CD4-positive, alpha-beta T cell treated with Interferon gamma for 1 hour (primary cell): ENCODE measurements at places on chromosomes 13 and 19.

DNA sequence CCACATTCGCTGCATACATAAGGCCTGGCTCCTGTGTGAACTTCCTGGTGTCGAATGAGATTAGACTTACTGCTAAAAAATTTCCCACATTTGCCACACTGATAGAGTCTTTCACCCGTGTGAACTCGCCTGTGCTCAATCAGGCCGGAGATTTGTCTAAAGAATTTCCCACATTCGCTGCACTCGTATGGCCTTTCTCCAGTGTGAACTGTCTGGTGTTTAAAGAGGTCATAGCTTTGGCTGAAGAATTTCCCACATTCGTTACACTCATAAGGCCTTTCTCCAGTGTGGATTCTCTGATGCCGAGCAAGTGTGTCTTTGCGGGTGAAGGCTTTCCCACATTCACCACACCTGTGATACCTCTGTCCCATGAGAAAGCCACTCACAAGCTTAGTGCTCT, 6.5 kb downstream of the ZNF671 start:
- no peak for DNase-seq

GRCh38 chr13:48950501-48950875, 25.2 kb upstream of the FNDC3A start:
- DNase-seq: no peak

DNA sequence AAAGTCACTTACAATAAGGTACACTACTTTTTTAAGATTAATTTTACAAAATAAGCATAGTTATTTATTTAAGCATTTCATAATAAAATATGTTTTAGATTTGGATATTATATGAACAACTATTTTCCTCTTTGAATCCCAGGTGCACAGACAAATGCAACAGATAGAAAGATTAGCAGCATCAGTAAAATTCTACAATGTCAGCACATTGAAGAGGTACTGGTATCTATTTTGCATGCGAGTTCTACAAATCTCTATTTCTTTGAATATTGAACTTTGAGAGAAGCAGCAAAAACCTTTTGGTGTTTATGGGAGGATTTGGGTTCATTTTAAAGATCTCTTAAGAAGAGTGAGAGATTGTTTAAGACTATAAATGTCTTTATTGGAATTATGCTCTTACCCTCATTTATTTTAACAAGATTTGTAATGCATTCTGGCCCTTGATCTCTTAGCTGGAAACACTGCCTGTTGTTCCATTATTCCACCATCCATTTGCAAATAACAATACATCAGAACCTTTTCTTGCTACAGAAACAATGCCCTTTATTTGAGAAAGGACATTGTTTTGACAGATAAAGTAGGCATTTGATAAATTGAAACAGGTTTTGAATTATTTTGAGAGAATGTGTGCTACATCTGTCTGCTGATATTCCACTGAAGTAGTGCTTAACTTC, 558.8 kb upstream of the KLHL1 start:
- no peak for DNase-seq

DNA sequence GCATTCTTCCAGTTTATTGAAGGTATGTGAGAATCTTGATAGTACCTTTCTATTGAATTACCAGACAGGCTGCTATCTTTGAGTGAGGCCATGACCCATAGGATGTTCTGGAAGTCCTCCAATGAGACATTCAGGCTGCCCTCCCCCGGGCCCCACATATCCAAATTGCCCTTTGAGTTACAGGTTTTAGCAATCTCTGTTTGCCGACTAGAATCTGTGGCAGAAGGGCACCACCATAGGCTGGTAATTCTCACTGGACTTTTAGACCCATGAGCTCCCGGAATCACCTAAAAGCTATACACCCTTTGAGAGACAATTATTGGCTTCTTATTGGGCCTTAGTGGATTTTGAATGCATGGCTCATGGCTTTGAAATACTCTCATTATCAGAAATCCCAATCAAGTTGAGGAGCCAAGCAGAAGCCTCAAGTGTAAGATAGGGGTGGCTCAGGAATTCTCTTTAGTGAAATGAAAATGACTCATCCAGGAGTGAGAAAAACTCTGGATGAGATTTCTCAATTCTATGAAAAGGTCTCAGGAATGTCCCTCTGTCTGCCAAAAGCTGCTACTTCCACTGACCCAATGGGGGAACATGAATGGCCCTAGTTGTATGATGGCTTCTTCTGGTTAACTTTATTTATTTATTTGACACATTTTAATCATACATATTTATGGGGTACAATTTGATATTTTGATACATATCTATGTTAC, 172.1 kb upstream of the CSNK1A1L start:
- DNase-seq: no peak

DNA sequence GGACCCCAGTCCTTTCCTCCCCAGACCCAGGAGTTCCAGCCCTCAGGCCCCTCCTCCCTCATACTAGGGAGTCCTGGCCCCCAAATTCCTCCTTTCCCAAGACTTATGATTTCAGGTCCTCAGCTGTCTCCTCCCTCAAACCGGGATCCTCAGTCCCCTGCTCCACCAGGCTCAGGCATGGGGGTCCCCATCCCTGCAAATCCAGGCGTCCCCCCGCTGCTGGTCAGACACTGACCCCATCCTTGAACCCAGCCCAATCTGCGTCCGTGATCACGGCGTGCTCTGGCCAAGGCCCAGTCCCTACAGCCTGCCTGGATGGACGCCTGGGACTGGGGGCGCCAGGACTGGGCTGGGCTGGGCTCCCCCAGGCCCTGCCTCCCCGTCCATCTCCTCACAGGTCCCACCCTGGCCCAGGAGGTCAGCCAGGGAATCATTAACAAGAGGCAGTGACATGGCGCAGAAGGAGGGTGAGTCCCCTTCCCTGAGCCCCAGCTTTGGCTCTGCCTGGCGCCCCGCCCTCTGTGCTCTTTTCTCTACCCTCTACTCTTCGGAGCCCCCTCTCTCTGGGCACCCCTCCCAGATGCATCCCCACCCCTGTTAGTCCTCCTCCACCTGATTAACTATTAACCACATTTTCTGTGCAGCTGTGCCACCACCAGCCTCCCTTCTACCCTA, 672 bp downstream of the HPN start:
- DNase-seq: no peak

- DNase-seq: no peak
These were observed 460.0 kb downstream of the COG6 start for GRCh38 chr13:40115426-40115825.

DNA sequence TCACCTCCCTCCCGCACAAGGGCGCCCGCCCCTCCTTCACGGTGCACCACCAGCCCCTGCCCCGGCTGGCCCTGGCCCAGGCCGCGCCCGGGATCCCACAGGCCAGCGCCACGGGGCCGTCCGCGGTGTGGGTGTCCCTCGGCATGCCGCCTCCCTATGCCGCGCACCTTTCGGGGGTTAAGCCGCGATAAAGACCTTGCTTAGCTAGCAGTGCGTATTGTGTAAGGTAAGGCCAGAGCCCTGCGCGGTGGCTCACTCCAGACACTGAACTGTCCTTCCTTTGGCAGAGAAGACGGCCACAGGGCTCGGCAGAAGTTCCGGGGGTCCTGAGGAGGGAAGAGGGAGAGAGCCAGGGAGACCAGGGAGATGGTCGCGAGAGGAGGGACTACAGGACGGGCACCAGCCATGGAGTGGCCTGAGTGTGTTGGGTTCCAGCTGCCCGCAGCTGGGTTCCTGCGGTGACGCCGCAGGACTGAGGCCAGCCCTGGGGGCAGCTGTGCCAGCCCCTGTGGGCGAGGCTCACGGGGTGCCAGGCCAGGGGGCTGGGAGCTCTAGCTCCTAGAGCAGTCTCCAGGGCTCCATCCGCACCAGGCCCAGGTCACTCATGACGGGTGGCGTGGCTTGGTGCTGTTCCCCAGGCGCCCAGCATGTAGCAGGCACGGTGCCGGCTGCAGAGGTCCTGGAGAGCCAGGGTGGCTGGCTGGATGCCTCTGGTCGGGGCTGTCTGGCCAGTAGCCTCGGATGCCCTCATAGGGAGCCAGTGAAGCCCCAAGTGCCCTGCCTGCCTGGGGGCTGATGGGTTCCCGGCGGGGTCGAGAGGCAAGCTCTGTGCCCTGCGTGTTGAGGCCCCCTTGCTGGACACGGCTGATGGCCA, 7.7 kb downstream of the PLEKHJ1 start:
- DNase-seq: no peak

DNA sequence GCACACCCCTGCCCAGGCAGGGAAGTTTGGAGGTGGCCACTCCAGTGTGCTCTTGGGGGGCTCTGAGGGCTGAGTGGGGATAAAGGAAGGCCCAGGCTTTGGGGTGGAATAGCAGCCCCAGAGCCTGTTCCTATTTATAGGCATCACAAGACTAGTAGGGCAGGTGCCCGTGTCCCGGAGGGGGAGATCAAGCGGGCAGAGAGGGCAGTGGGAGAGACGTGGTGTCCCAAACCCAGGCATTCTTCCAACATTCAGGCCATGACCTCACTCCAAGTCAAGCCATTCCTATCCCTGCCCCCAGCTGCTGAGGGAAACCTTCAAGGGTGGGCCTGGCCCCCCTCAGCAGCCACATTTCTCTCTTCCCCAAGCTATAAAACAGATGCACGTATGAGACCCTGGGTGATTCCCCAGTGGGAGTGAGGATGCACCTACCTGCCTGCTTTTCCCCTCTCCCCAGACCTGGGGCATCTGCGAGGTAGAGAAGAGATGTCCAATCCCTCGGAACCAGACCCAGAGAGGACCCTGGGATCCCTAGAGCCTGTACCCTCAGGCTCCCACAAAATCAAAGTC, 3.9 kb downstream of the WIZ start:
- no peak for DNase-seq

DNA sequence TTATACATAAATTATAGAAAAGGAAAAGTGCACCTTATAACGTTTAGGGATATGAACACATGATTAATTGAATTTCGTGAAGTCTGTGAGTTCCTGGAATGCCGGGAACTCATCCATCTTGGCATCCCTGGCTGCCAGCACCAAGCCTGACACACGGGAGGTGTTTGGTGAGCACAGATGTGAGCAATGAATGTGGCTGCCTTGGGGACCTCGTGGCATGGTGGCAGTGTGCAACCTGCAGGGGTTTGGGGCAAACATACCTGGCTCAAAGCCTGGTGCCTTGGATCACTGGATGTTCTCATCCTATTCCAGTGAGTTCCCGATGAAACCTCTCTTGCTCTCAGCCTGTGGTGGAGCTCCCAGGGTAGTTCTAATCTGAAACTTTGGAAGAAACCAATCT, 10.4 kb upstream of the MAP2K2 start:
- DNase-seq: no peak

GRCh38 chr19:40134866-40135265, 44.1 kb upstream of the ZNF780A start:
- DNase-seq: no peak

DNA sequence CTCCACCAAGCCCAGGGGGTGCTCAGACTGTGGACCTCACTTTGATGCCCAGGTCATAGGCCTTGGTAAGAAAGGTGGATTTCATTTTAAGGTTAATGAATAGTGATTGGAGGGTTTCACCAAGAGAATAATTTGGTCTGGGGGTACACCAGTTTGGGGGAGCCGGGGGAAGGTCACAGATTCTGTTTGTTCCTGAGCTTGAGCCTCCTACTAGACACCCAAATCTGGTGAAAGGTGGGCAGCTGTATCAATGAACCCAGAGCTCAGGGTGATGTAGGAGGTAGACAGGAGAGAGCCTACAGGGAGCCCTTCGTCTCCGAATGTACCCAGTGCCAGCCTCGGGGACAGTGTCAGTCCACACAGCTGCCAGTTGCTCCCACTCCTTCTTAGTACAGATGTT, 63.7 kb upstream of the ATP12A start:
- DNase-seq: no peak

- DNase-seq: peak; percentile 49
These were observed 61.2 kb upstream of the WDFY2 start for GRCh38 chr13:51523082-51523518.

DNA sequence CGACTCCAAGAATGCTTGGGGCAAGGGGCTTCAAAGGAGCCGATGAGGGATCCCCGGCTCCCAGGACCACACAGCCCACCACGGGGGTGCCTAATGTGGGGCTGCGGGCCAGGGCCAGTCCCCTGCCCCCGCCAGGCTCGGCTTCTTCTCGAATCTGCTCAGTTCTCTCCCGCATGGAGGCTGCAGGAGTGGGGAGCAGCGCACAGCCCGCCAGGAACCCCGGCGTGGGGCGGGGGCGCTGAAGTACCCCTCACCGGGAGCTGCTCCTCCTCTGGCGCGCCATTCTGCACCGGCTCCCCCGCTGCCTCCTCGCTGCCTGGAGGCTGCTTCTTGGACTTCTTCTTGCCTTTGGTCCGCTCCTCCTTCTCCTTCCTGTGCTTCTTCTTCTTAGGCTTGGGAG, 14.7 kb downstream of the IZUMO4 start:
- DNase-seq: no peak

- no peak for DNase-seq
These were observed 36.8 kb upstream of the MBNL2 start for GRCh38 chr13:97185291-97185690.

- DNase-seq: no peak
These were observed 181.5 kb downstream of the DNAJC3 start for GRCh38 chr13:95858286-95859075.

DNA sequence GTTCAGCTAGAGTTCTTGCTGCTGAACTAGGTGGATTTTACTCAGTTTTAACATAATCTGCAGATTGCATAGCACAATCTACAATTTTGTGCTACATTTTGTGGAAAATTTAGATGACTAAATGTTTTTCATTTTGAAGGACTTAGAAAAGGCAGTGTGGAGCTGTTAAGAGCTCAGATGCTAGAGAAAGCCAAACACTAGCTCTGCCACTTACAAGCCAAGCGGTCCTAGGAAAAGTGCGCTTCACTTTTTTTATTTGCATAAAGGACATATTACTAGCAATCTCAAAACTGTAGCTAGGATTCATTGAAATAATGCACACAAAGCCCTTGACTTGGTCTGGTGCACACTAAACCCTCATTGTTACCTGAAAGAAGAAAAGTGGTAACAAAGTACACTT, 8.1 kb upstream of the CSNK1A1L start:
- DNase-seq: no peak

DNA sequence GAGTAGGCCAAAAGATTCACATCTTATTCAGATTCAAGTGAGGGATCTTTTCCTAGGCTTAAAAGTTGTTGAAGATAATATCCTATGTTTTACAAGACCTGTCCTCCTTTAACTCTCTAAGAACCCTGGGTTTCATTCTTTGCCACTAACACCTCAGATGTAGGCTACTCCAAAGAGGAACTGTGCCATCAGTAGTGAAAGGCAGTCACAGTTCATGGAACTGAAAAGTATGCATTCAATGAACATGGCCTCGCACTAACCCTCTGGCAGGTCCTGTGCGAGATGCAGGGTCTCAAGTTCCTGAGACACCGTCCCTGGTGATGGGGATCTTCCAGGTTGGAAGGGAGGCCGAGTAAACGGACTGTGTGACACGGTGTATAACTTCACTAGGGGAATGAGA, 4.3 kb downstream of the LGALS14 start:
- DNase-seq: no peak
